MG63 (cell line): ENCODE measurements at places on chromosomes 7 and 10. TPM values are rescaled to one million over a fixed set of nuclear protein-coding genes. Genes with fewer than 3 reads are reported as not detected.

EPHB4 gene
- total RNA-seq = 42.7 and 72.5 TPM in 2 replicates

ZNF488 gene
- 0.07 TPM in 1 of 2 replicates, not detected in the other for total RNA-seq

TET1 gene
- 0.39 and 0.82 TPM in 2 replicates for total RNA-seq

FAM25A gene
- total RNA-seq = 12.0 TPM in 1 of 2 replicates, not detected in the other
